ENCODE measurements at places on chromosomes 3 and 15. TPM values are rescaled to one million over a fixed set of nuclear protein-coding genes. Genes with fewer than 3 reads are reported as not detected.
A peak's percentile ranks its signal among the peaks of the same experiment; 100 is the strongest.

The GOLGA6D gene
- not detected for total RNA-seq

The CFAP100 gene
- total RNA-seq: not detected

The LSMEM2 gene
- total RNA-seq: not detected

The STAB1 gene
- 119 TPM for total RNA-seq

- H3K4me1 ChIP-seq: no peaks in the 10 kb centered on the region
- H3K36me3 ChIP-seq: no peaks in the 10 kb centered on the region
- no peak overlapping the region for H3K27ac ChIP-seq
- H3K4me3 ChIP-seq: no peak overlapping the region
- no peaks in the 10 kb centered on the region for H3K27me3 ChIP-seq
Measured at GRCh38 chr15:66461917-66462316, 35.6 kb downstream of the SNAPC5 start.

GRCh38 chr3:88151358-88151757 is 1.6 kb downstream of the C3orf38 start:
- no peaks in the 10 kb centered on the region for H3K36me3 ChIP-seq
- H3K27ac ChIP-seq: no peak overlapping the region
- peaks cover 21% of the 10 kb centered on the region for H3K4me1 ChIP-seq
- peak overlapping the region; percentile 90 for H3K4me3 ChIP-seq
- H3K27me3 ChIP-seq: no peaks in the 10 kb centered on the region
- DNase-seq: no peak

DNA sequence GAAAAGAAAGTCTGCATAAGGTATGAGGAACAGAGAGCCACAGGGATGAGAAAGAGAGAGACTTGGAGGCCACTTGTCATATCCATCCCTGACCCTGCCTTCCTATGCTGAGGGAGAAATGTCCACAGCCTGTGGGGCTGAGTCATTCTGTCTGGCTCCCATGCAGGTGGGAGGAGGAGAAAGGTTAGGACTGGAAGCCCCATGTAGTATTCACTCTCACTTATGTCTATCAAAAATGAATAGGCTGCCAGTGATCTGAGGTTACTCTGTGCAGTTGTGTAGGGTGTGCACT is 71.3 kb downstream of the RAB11A start:
- DNase-seq: no peak
- no peaks in the 10 kb centered on the region for H3K27me3 ChIP-seq
- no peak overlapping the region for H3K4me3 ChIP-seq
- no peaks in the 10 kb centered on the region for H3K4me1 ChIP-seq

DNA sequence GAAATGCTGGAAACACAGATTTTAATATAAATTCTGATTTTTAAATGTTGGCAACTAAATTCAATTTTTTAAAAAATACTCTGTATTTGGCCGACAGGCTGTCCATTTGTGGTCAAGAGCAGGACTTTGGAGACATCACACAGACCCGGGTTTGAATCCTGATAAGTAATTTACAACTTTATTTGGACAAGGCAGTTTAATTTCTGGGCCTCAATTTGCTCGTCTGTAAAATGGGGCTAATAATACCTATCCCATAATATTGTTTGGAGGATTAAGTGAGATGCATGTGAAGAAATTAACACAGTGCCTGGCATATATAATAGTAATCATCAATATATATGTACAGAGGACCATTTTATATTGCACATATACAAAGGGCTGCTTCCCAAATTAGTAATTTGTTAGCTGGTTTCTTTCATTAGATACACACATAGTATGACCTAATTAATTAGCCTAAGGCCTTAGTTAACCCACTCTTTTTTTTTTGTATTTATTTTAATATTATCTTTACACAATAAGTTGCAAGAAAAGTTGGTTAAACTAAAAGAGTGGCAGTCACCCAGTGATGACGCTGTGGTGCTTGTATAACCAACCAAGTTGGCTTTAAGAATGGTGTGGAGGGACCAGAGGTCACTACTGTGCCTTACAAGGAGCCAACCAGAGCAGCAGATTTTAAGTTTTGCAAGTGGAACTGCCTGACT is 665 bp downstream of the PIGB start:
- peak overlapping the region; percentile 81 for H3K4me3 ChIP-seq
- H3K27me3 ChIP-seq: no peaks in the 10 kb centered on the region
- H3K4me1 ChIP-seq: no peaks in the 10 kb centered on the region

DNA sequence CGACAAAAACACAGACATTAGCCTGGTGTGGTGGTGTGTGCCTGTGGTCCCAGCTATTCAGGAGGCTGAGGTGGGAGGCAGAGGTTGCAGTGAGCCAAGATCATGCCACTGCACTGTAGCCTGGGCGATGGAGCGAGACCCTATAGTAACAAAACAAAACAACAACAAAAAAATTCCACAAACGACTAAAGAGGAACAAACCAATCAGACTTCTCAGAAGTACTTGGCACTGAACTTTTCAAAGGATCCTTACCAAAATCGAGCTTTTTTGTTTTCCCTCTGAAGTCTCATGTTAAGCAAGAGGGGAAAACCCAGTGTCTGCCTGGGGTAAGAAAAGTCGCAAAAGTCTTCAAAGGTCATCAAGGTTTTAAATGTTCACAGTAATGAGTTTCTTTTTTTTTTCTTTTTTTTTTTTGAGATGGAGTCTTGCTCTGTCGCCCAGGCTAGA is 30.1 kb upstream of the TFRC start:
- H3K36me3 ChIP-seq: no peaks in the 10 kb centered on the region
- H3K4me1 ChIP-seq: no peaks in the 10 kb centered on the region
- no peak overlapping the region for H3K27ac ChIP-seq
- H3K4me3 ChIP-seq: no peak overlapping the region

DNA sequence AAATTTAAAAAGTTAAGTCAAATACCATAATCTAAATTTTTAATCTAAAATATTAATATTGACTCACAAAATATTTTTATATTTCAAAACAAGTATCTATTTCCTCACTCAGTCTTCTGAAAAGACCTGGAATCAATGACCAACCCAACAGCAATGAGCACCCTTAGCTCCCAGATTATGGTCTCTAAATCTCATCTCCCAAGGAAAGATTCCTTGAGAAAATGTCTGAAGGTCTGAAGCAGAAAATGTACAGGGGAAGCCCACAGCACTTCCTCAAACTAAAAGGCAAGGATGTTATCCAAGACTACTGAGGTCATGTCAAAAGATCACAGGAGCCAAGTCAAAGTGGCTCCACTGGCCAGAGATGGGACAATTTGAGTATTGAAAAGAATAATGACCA is 51.0 kb upstream of the SLCO2A1 start:
- H3K27me3 ChIP-seq: no peaks in the 10 kb centered on the region
- no peak overlapping the region for H3K4me3 ChIP-seq
- no peaks in the 10 kb centered on the region for H3K4me1 ChIP-seq
- no peak for DNase-seq
- no peak overlapping the region for H3K27ac ChIP-seq

DNA sequence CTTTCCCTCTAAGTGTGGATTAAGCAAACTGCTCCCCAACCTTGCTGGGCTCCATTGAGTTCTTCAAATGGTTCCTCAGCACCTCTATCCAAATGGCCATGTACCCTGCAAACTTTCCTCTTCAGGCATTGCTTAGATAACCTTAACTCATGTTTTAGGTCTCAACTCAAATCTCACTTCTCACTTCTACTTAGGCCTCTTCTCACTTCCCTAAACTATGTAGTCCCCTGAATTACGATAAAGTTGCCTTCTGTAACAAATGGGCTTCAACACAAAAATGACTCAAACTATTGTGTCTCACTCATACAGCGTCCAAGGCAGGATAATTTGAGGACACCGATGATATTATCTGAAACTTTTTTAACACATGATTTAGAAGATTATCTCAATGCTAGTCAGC is 62.4 kb upstream of the STAC start:
- no peaks in the 10 kb centered on the region for H3K36me3 ChIP-seq
- H3K27ac ChIP-seq: no peak overlapping the region
- H3K27me3 ChIP-seq: no peaks in the 10 kb centered on the region
- no peak for DNase-seq
- H3K4me1 ChIP-seq: no peaks in the 10 kb centered on the region

GRCh38 chr3:194300382-194300758 is 50.8 kb downstream of the CPN2 start:
- no peak overlapping the region for H3K4me3 ChIP-seq
- no peaks in the 10 kb centered on the region for H3K27me3 ChIP-seq
- peak overlapping the region; percentile 81 for H3K27ac ChIP-seq
- peak; percentile 96 for DNase-seq
- H3K4me1 ChIP-seq: no peaks in the 10 kb centered on the region

- peaks cover 6% of the 10 kb centered on the region for H3K27me3 ChIP-seq
- H3K4me3 ChIP-seq: no peak overlapping the region
- DNase-seq: no peak
- peaks cover 70% of the 10 kb centered on the region for H3K4me1 ChIP-seq
- H3K36me3 ChIP-seq: no peaks in the 10 kb centered on the region
- peak overlapping the region; percentile 57 for H3K27ac ChIP-seq
Measured at GRCh38 chr3:46695962-46696894, 2.7 kb upstream of the ALS2CL start.

GRCh38 chr3:89698208-89698830 is 590.9 kb downstream of the EPHA3 start:
- no peak overlapping the region for H3K27ac ChIP-seq
- H3K36me3 ChIP-seq: no peaks in the 10 kb centered on the region
- H3K4me3 ChIP-seq: no peak overlapping the region
- H3K4me1 ChIP-seq: no peaks in the 10 kb centered on the region
- H3K27me3 ChIP-seq: no peaks in the 10 kb centered on the region
